ENCODE measurements at places on chromosomes 2 and 18. TPM values are rescaled to one million over a fixed set of nuclear protein-coding genes. Genes with fewer than 3 reads are reported as not detected.

GCA gene
- 42.6 TPM for total RNA-seq

PROC gene
- total RNA-seq = 0.51 TPM

MSTN gene
- not detected for total RNA-seq

KCNF1 gene
- total RNA-seq = 16.7 TPM

EHD3 gene
- 10.7 TPM for total RNA-seq

KCNK3 gene
- total RNA-seq = not detected

KIAA2012 gene
- total RNA-seq = 0.62 TPM

ZNF892 gene
- 16.7 TPM for total RNA-seq

CNTNAP5 gene
- 8.2 TPM for total RNA-seq

RNF152 gene
- total RNA-seq = 90.8 TPM

TMEM178A gene
- total RNA-seq = 5.5 TPM

C2orf78 gene
- total RNA-seq = not detected

Measured in endodermal cell (in vitro differentiated cells).